ENCODE measurements at places on chromosomes 5 and 9.

DNA sequence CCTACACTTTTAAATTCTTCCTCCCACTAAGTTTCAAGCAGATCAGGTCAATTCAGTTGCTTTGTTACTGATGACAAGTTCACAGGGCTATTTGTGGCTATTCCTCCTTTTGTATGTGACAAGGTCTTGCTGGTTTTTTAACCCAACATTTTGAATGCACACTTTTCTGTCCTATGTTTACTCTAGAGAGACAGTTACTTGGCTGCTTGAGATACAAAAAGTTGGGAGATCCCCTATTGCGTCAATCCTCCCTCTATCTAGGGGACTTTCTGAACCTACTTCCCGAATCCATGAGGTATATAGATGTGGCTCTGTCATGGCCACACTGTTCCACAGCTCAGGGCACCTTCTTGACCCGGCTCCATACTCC lies 386.7 kb downstream of the NTRK2 start:
- no peak for DNase-seq

GRCh38 chr9:76667521-76667957 lies 96.7 kb upstream of the PCA3 start:
- no peak for DNase-seq

GRCh38 chr5:120919017-120919416 lies 454.9 kb downstream of the PRR16 start:
- no peak for DNase-seq

DNA sequence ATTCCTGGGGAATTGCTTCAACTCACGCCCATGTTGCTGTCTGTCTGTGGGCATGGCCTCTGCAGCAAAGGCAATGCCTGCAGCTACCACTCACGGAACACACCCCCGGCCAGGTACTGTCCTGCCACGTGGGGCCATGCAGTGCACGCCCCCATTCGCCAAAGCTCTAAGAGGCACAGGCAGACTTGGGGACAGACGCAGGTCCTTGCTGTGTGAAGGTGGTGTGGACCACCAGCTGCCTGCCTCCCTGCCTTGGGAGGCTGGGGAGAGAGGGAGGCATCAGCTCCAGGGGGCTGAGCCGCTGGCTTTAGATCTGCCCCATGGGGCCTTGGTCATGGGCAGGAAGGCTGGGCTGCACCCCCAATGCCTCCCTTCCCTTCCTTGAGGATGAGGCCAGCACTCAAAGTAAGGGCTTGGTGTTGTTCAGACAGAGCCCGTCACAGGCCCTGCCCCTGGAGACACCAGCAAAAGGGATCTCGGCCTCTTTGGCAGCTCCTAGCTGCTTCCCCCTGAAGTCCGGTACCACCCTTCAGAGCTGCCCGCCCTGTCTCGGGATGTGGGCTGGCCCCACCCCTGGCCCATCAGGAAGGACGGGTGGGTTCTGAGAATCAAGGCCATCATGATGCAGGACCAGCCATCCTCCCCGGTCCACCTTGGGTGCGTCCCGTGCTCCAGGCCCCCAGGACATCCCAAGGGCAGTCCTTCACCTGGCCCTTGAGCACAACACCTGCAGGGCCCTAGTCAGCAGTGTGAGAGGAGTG lies 2.3 kb downstream of the GRIN1 start:
- DNase-seq, result no peak

- no peak for DNase-seq
These were observed 110.3 kb downstream of the SLC12A2 start for GRCh38 chr5:128193665-128194390.
